Pancreas (tissue), 10 donors: ENCODE measurements at places on chromosomes 2 and 18. TPM values are rescaled to one million over a fixed set of nuclear protein-coding genes. Genes with fewer than 3 reads are reported as not detected.
A peak's percentile ranks its signal among the peaks of the same experiment; 100 is the strongest.

The CLIP4 gene
- total RNA-seq, result 4.6 TPM

The LYG2 gene
- not detected for total RNA-seq

GRCh38 chr2:138028538-138028937, 64.3 kb downstream of the HNMT start:
- DNase-seq, result no peak
- no peaks in the 10 kb centered on the region for H3K27me3 ChIP-seq
- H3K36me3 ChIP-seq, result no peaks in the 10 kb centered on the region
- no peak overlapping the region for H3K4me3 ChIP-seq
- H3K4me1 ChIP-seq, result no peaks in the 10 kb centered on the region

DNA sequence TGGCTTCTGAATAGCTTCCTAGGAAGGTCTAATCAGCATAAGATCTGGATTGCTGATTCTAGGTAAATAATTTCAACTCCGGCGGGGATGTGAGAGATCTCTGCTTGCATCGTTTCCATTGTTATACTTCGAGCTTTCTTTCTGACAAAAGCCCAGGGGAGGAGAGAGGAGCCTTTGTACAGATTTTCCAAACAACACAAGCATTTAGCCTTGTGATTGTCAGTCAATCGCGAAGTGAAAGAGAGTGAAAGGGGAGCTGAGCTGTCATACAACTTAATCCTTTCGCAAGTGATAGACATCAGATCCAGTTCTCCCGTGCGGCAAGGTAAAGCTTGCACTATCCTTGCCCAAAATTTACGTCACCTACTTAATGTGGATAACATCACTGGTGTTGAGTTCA, 26.2 kb downstream of the RALB start:
- no peak overlapping the region for H3K4me3 ChIP-seq
- no peak overlapping the region for H3K27ac ChIP-seq
- H3K36me3 ChIP-seq, result no peaks in the 10 kb centered on the region
- no peaks in the 10 kb centered on the region for H3K4me1 ChIP-seq
- H3K27me3 ChIP-seq, result no peaks in the 10 kb centered on the region

- H3K27ac ChIP-seq, result no peak within 1 kb of the TSS
- peak; percentile 23 for DNase-seq
- peaks cover 27% of the 10 kb centered on the region for H3K27me3 ChIP-seq
- H3K4me1 ChIP-seq, result peaks cover 12% of the 10 kb centered on the region
- H3K4me3 ChIP-seq, result peak within 1 kb of the TSS; percentile 57
- H3K36me3 ChIP-seq, result no peaks in the 10 kb centered on the region
Observed at GRCh38 chr18:7117390-7118355, at the start of gene LAMA1. Gene LAMA1, minus strand, starts transcription at chr18:7117797. Its CDS starts 77 bp downstream, at chr18:7117720.
